ENCODE measurements at places on chromosomes 12 and 14.

- DNase-seq, result peak; percentile 63
These were observed 32.5 kb downstream of the PSMC1 start for GRCh38 chr14:90288651-90289355.

DNA sequence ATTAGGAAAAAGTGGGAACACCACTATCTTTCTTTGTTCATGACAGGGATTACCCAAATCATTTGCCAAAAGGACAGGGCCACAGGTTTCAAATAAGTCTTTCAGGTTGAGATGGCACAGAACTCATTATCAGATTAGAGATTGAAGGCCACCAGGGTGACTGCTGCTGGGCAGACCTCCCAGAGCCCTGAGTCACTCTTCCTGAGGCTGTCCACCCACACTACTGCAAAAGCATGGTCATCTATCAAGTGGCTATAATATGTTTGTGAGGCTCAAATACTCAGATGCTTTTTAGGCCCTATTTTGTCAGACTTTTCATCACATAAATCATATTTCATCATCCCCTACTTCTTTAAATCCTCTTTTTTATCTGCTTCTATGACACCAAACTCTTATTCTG is 155.3 kb upstream of the CCDC196 start:
- DNase-seq, result no peak

DNA sequence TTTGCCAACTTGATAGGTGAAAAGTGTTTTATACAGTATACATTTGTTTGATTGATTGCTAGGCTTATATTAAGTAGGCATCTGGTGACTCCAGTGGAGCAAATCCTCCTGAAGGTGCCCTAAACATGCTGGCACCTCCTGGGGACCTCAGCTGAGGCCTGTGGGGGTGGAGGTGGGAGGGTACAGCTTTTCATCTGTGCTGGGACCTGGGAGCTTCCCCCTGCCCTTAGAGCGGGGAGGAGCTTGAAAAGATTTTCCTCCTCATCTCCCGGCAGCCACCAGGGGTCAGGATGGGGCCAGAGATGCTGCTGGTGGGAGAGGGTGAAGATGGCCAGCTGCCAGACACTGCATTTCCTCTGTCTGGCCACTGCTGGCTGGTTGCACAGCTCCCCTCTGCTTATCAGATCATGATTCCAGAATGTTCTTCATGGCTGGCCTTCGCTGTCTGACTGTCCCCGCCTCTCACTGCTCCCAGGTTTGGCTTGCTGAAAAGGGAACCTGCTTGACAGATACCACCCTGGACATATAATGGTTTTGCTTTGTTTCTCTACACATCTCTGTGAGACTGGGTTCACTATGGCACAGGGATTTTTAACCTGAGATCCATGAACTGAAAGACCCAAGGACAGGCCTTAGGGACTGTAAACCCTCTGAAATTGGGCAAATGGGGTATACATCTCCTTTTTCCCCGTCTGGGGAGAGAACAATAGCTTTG is 10.5 kb upstream of the JPH4 start:
- DNase-seq, result peak; percentile 86

DNA sequence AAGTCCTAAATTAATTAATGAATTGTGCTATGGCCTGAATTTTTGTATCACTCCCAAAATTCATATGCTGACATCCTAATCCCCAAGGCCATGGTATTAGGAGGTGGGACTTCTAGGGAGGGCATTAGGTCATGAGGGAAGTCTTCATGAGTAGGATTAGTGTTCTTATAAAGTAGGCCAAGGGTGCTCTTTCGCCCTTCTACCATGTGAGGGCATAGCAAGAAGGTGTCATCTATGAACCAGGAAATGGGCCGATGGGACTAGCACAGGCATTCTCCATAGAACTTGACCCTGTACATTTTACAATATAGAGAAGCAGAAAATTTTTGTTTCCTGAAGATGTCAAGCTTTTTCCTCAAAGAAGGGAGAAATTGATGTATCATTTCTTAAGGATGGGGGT is 12.5 kb downstream of the SYT10 start:
- no peak for DNase-seq

GRCh38 chr14:93049867-93050331 is 65.8 kb downstream of the ITPK1 start:
- no peak for DNase-seq

DNA sequence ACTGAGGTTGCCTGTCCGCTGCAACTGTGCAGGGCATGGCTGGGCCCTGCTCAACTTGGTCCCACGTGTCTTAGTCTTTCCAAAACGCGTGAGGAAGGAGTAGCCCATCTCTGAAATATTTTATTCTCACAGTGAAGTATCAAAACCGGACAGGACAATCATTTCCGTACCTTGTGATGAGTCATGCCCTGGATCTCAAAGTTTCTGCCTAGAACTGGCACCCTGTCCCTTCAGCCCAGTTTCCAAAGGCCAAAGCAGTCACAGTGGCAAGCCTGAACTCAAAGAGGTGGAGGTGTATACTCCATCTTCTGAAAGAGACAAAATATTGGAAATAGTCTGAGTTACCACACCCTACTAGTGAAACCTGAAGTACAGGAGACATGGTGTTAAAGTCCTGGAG is 28.5 kb upstream of the SRGAP1 start:
- DNase-seq, result no peak

GRCh38 chr12:112252184-112252583 is 126.8 kb downstream of the TRAFD1 start:
- DNase-seq, result no peak

GRCh38 chr12:122886851-122887818 is 8.8 kb downstream of the VPS37B start:
- no peak for DNase-seq

- DNase-seq, result no peak
These were observed 76.3 kb downstream of the RIMBP2 start for GRCh38 chr12:130639476-130640424.

DNA sequence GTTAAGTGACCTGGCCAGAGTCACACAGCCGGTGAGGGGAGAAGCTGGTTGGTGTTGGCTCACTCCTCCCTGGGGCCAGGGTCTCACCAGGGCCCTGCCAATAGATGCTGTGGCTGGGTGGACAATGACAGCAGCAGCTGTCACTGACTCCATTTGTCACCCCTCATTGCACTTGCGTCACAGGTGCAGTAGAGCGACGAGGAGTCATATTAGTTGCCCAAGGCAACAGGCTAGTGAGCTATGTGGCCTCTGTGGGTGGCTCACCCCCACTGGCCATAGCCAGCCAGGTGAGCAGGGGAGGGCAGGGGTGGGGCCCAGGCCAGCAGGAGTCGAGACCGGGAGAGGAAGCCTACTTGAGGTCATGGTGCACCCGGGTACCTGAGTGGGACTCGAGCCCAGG is 9.7 kb downstream of the SLC25A47 start:
- DNase-seq, result peak; percentile 51

DNA sequence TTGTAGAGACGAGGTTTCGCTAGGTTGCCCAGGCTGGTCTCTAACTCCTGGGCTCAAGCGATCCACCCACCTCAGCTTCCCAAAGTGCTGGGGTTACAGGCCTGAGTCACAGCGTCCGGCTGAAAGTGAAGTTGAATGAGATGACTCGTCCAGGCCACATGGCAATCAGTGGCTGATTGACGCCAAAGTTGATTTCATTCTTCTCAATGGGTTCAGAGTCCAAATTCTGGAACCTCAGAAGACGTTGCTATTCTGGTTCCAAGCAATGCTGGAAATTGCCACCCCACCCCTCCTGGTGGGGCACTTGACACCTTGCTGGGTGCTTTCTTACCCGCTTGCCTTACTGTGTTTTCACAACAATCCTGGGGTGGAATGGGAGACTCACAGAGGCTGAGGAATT is 14.9 kb downstream of the ABCB9 start:
- no peak for DNase-seq

- DNase-seq, result no peak
These were observed 37.2 kb upstream of the GPR132 start for GRCh38 chr14:105102361-105102870.

GRCh38 chr14:65318636-65319506 is 93.7 kb upstream of the FUT8 start:
- no peak for DNase-seq

DNA sequence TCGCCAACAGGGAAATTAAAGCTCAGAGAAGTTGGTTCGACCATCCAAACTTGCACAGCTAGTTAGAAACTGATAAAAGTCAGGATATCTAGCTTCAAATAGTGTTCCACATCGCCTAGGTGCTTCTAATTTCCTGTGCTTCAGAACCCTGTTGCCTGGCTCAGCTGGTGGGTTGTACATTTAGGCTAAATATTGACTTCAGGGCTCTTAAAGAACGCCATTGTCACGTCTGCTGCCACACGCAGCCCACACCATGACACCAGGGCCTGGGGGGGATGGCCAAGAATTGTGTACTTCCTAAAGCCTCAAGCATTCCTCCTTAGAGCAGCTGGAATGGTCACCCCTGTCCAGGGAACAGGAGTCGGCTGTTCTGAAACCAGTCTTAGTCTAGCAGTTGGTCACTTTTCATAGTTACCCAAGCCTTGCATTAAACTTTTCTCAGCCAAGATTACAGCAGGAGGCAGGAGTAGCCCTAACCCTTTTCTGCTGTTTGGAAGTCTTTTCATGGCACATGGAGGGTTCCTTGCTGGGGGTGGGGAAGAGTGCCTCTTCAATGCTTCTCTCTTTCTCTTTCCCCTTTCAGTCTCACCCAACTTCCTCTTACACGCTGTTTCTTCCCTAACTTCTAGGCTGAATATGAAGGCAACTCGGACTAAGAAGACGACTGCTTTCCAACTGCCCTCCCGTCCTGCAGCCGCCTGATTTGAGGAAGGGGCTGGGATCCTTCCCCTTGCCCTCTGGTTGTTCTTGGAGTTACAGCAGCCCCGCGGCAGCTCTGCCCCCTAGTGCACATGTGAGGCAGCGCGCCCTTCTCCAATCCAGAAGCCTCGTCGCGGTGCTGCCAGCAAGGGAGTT is 17.1 kb downstream of the FOS start:
- DNase-seq, result peak; percentile 56

DNA sequence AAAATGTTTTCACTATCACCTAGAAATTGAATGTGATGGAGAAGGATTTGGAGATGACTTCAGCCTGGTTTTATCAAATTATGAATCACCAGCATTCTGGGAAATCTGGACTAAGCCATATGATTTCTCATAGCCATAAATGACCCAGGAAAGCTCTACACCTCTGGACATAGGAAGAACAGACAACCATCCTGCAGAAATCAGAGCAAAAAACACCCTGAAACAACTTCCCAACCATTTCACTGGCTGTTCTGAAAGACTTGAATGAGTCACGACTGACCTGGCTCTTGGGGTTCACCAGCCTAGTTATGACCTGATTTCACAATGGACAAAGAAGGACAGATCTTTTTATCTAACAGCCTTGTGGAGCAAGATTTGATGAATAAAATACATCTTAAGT is 123.8 kb downstream of the KCNH5 start:
- no peak for DNase-seq

GRCh38 chr14:61325166-61325565 is 3.8 kb downstream of the PRKCH start:
- no peak for DNase-seq

- no peak for DNase-seq
These were observed 5.3 kb downstream of the SLC41A2 start for GRCh38 chr12:104952816-104953215.

- DNase-seq, result peak; percentile 87
These were observed 74.8 kb downstream of the ARL6IP4 start for GRCh38 chr12:123055281-123055766.

DNA sequence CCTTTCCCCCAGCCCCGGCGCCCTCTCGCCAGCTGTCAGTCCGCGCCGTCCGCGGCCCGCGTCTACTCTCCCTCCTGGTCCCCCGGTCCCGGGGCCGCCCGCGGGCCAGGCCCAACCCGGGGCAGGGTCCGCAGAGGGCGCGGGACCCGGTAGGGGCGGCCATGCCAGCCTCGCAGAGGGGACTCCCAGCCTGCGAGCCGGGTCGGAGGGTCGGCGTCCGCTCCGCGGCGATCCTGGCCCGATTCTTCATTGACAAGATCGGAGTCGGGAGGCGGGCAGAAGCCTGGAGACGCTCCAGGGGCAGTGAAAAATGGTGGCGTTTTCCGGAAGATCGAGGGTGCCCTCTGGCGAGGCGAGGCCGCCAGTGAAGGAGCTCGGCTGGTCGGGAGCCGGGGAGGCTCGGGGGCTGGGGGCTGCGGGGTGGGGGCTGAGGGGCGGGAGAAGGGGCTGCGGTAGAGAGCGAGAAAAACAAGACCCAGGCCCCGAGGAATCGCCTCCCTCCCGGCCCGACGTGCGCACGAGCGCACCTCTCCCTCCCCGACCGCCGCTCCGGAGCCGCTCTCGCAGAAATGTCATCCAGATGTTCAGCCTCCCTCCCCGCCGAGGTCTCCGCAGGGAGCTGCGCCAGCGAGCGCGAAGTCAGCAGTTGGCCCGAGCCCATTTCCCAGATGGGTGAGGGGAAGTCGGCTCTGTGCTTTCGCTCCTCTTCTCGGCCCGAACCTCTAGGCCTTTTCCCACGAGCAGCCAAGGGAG is 647 bp upstream of the TGFB3 start:
- peak; percentile 71 for DNase-seq

- DNase-seq, result no peak
These were observed 14.8 kb upstream of the SERPINA12 start for GRCh38 chr14:94524093-94524492.

DNA sequence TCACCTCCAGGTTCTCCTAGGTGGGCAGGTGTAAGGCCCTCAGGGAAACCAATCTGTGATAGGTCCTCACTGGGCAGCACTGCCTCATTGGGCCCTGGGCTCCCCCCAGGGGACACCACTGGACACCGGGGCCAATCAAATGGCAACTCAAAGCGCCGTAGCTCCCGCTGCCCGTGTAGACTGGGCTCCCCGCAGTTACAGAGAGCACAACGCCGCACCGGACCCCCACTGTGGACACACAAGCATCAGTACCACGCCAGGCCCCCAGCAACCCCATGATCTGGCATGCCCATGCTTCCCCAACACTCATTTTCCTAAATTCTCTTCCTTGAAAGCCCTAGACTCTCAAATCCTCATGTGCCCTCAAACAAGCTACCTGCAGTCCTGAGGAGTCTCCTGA is 6.1 kb downstream of the KMT2D start:
- no peak for DNase-seq

DNA sequence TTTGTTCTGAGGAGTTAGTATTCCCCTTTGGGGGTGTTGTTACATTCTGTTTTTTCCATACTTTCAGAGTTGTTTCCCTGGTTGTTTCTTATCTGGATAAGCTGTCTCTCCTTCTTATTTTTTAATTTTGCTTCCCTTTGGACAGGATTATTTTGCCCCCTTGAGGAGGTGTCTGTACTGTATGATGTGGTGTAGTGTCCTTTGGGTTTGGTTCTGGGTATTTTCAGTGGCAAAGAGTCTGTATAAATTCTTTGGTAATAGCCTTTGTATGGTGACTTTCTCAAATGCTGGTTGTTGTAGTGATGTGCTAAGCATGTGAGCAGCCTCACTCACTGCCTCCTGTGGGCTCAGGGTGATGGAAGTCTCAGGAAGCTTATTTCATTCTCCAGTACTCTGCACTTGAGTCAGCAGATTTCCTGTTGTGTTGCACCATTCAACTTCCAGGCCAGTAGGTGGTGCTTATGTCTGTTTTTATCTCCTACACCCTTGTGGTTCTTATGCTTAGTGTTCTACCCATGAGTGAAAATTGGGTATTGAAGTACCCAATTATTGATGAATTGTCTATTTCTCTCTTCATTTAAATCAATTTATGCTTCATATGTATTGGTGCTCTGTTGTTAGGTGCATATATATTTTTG is 103.3 kb upstream of the PMCH start:
- DNase-seq, result peak; percentile 48

- peak; percentile 42 for DNase-seq
These were observed 16.6 kb downstream of the TAMALIN start for GRCh38 chr12:52023182-52023975.
